ENCODE measurements at places on chromosomes 1 and 21. TPM values are rescaled to one million over a fixed set of nuclear protein-coding genes. Genes with fewer than 3 reads are reported as not detected.

SPRR2B gene
- total RNA-seq: not detected

FAM151A gene
- not detected for total RNA-seq

TGFB2 gene
- total RNA-seq: not detected

IGFN1 gene
- not detected for total RNA-seq

ARID1A gene
- total RNA-seq: 64.3 TPM

GABRD gene
- not detected for total RNA-seq

DDAH1 gene
- total RNA-seq: not detected

MIXL1 gene
- total RNA-seq: not detected

LRRIQ3 gene
- total RNA-seq: 1.1 TPM

SH2D2A gene
- 280 TPM for total RNA-seq

FLG2 gene
- total RNA-seq: not detected

KIRREL1 gene
- not detected for total RNA-seq
